HT1080 (cell line): ENCODE measurements at places on chromosomes 16 and 17. TPM values are rescaled to one million over a fixed set of nuclear protein-coding genes. Genes with fewer than 3 reads are reported as not detected.

The KRTAP4-9 gene
- total RNA-seq = 0.29 and 0.57 TPM in 2 replicates

The PRAC2 gene
- total RNA-seq = not detected in 2 replicates

The HBA2 gene
- total RNA-seq = not detected in 2 replicates

The HBM gene
- total RNA-seq = not detected in 2 replicates

The RAB37 gene
- total RNA-seq = 0.11 and 0.20 TPM in 2 replicates

The PPY gene
- not detected in 2 replicates for total RNA-seq

The KRTAP3-2 gene
- not detected in 2 replicates for total RNA-seq

The FOXF1 gene
- total RNA-seq = 0.10 TPM in 1 of 2 replicates, not detected in the other

The SLC47A1 gene
- not detected in 2 replicates for total RNA-seq

The FZD2 gene
- 9.7 and 14.6 TPM in 2 replicates for total RNA-seq

The CHST4 gene
- 0.43 TPM in 1 of 2 replicates, not detected in the other for total RNA-seq

The SLFN12L gene
- total RNA-seq = not detected in 2 replicates

The PLCD3 gene
- 56.2 and 63.9 TPM in 2 replicates for total RNA-seq

The NPIPA7 gene
- total RNA-seq = 0.43 and 4.8 TPM in 2 replicates

The CDR2 gene
- total RNA-seq = 17.3 and 18.2 TPM in 2 replicates

The TP53TG3F gene
- total RNA-seq = 0.10 TPM in 1 of 2 replicates, not detected in the other

The NUP85 gene
- 45.1 and 45.6 TPM in 2 replicates for total RNA-seq

The SLC13A2 gene
- total RNA-seq = not detected in 2 replicates

The TUFM gene
- total RNA-seq = 390 and 404 TPM in 2 replicates

The KRTAP9-9 gene
- total RNA-seq = not detected in 2 replicates

The CES5A gene
- total RNA-seq = not detected in 2 replicates

The CRHR1 gene
- not detected in 2 replicates for total RNA-seq

The CPHXL2 gene
- total RNA-seq = not detected in 2 replicates

The PRSS36 gene
- total RNA-seq = 0.77 and 2.0 TPM in 2 replicates

The TNFRSF17 gene
- total RNA-seq = not detected in 2 replicates

The HIGD1B gene
- total RNA-seq = not detected in 2 replicates

The CNGB1 gene
- total RNA-seq = 0.32 and 0.50 TPM in 2 replicates

The CTF1 gene
- not detected in 2 replicates for total RNA-seq

The MGAT5B gene
- 13.1 and 20.0 TPM in 2 replicates for total RNA-seq

The JPH3 gene
- not detected in 2 replicates for total RNA-seq

The TBC1D16 gene
- 24.1 and 24.4 TPM in 2 replicates for total RNA-seq

The TRIM16 gene
- total RNA-seq = 37.4 and 45.9 TPM in 2 replicates

The EVPLL gene
- total RNA-seq = not detected in 2 replicates

The MAPK8IP3 gene
- total RNA-seq = 24.4 and 27.4 TPM in 2 replicates

The TRIM37 gene
- 23.4 and 28.2 TPM in 2 replicates for total RNA-seq

The SYCE1L gene
- not detected in 2 replicates for total RNA-seq

The SPNS2 gene
- 0.27 and 0.33 TPM in 2 replicates for total RNA-seq

The ALOXE3 gene
- total RNA-seq = 0.60 and 1.0 TPM in 2 replicates

The CCDC92B gene
- total RNA-seq = not detected in 2 replicates
